ENCODE measurements at places on chromosomes 13 and 19.

DNA sequence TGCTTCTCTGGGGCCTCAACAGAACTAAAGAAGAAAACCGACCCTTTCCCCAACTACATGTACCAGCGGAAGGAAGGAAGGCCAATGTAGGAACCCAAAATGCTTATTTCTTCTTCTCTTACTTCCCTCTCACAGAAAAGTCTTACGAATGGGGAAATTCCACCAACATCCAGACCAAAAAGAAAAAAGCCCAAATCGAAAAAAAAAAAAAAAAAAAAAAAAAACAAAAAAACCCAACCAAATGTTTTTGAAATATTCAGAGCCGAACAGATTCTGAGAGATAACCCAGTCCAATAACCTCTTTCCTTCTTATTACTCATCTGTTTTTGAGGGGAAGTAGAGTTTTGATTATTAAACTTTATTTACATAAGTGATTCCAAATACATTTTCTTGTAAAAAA lies 3.9 kb downstream of the PPM1N start:
- no peaks in the 10 kb centered on the region for H3K27me3 ChIP-seq
- peaks cover 4% of the 10 kb centered on the region for H3K4me1 ChIP-seq
- H3K36me3 ChIP-seq = no peaks in the 10 kb centered on the region
- no peak overlapping the region for H3K4me3 ChIP-seq

GRCh38 chr19:288911-289310 lies 2.3 kb downstream of the PLPP2 start:
- peaks cover 23% of the 10 kb centered on the region for H3K36me3 ChIP-seq
- no peak for DNase-seq

GRCh38 chr19:55119053-55119452 lies 1.6 kb upstream of the PPP1R12C start:
- H3K27ac ChIP-seq = no peak overlapping the region
- H3K4me1 ChIP-seq = no peaks in the 10 kb centered on the region
- no peaks in the 10 kb centered on the region for H3K36me3 ChIP-seq
- H3K27me3 ChIP-seq = no peaks in the 10 kb centered on the region
- no peak for DNase-seq

DNA sequence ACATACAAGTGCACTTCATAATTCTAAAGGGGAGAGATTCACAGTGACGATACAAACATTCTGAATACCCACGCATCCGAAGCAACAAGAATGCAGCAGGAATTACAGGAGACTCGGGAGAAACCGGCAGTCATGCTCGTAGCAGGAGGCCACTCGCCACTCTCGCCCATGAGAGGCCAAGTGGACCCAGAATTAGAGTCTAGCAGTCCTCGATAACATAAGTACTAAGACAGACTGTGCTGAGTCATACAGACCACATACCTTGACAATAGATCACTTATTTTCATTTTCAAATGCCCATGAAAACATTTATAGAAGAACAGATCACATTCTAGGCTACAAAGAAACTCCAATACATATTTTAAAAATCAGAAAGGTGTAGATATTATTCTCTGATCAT lies 299.1 kb upstream of the TSHZ3 start:
- H3K27me3 ChIP-seq = no peaks in the 10 kb centered on the region
- no peaks in the 10 kb centered on the region for H3K4me1 ChIP-seq
- no peaks in the 10 kb centered on the region for H3K36me3 ChIP-seq
- no peak overlapping the region for H3K4me3 ChIP-seq

DNA sequence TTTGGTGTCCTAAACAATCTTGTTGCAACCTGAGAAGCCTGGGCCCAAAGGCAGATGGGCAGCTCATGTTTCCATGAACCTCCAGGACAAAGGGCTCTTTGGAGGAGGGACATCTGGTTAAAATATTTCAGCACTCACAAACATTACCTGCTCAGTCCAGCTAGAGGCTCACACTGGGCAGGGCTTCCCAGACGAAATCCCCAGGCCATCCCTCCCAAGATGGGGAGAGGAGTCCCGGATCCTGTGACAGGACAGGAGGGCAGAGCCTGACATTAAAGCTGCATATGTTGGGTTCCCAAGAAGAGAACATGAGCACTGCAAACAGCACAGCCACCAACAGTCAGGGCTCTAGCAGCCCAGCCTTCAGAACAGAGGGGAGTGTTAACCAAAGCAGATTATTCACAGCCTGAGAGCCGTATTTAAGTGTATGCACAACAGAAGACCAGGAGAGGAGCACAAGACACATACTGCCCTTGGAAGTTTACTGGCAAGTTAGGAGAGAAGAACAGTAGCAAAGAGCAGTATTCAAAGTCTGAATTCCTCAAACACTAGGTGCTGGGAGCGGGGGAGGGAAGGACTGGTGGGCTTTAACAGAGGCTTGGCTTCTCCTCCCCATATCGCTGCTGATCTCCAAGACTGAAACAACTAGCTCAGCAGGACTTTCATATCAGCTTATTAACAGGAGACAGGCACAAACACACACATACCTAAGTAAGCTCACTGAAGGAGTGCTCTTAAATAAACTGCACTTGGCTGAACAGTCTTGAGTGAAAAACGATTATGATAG lies 12.3 kb downstream of the ATP7B start:
- peaks cover 8% of the 10 kb centered on the region for H3K4me1 ChIP-seq
- H3K27ac ChIP-seq = no peak overlapping the region
- H3K27me3 ChIP-seq = no peaks in the 10 kb centered on the region
- no peaks in the 10 kb centered on the region for H3K36me3 ChIP-seq
- no peak overlapping the region for H3K4me3 ChIP-seq

GRCh38 chr19:40560092-40560507 lies 16.6 kb upstream of the SHKBP1 start:
- H3K27ac ChIP-seq = no peak overlapping the region
- H3K4me1 ChIP-seq = no peaks in the 10 kb centered on the region
- no peak overlapping the region for H3K4me3 ChIP-seq
- DNase-seq = no peak
- H3K27me3 ChIP-seq = no peaks in the 10 kb centered on the region
- H3K36me3 ChIP-seq = no peaks in the 10 kb centered on the region

DNA sequence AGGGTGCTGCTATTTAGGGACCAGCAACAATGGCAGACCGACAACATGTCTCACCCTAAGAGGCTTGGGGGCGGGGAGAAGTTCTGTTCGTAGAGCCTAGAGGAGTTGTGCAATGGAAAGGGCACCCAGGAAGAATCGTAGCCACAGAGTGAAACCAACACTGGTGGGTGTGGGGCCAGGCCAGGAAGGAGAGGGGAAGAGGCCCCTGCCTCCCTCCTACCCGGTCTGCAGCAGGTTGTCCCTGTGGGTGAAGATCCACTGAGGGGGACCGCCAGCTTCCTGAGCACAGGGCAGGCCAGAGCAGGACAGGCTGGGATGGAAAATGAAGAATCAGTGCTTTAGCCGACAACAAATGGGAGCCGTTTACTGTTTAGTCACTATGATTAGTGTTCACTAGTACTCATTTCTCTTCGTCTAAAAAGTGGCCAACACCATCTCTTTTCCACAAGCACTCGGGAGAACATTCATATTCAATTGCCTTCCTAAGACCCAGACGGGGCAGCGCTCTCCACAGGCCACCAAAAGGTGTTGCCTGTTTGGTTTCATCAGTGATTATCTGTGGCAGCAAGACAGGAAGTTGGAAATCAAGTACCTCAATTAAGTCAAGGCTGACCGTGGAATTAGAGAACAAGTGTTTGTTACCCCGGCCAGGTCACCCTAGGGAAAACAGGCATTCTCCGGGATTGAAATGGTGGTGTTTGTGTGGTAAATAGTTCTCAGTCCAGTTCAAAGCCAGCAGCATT lies 1.1 kb upstream of the ATP11A start:
- H3K27me3 ChIP-seq = no peaks in the 10 kb centered on the region
- H3K27ac ChIP-seq = no peak overlapping the region
- peaks cover 6% of the 10 kb centered on the region for H3K4me1 ChIP-seq
- no peaks in the 10 kb centered on the region for H3K36me3 ChIP-seq
- H3K4me3 ChIP-seq = peak overlapping the region; percentile 76
- peak; percentile 44 for DNase-seq

GRCh38 chr19:752652-753517 lies 2.0 kb downstream of the MISP start:
- no peak for DNase-seq
- no peak overlapping the region for H3K27ac ChIP-seq
- no peaks in the 10 kb centered on the region for H3K36me3 ChIP-seq
- H3K4me3 ChIP-seq = no peak overlapping the region

DNA sequence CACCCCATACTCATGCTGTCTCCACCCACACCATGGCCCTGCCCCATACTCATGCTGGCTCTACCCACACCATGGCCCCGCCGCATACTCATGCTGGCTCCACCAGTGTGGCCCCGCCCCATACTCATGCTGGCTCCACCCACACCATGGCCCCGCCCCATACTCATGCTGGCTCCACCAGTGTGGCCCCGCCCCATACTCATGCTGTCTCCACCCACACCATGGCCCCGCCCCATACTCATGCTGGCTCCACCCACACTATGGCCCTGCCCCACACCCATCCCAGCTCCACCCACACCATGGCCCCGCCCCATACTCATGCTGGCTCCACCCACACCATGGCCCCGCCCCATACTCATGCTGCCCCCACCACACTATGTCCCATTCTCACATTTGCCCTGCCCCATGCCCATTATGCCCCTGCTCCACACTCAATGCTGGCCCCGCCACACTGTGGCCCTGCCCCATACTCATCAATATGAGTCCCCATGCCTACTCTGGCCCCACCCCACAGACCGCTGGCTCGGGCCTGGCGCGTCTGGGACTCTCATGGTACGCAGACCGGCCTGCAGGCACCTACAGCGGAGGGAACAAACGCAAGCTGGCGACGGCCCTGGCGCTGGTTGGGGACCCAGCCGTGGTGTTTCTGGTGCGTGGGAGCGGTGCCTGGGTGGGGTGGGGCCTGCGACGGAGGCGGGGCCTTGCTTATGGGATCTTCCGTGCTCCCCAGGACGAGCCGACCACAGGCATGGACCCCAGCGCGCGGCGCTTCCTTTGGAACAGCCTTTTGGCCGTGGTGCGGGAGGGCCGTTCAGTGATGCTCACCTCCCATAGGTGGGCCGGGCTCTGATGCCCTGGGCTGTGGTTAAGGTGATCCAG lies 3.7 kb upstream of the ARHGAP45 start:
- H3K36me3 ChIP-seq = no peaks in the 10 kb centered on the region
- no peak for DNase-seq
- H3K4me3 ChIP-seq = peak overlapping the region; percentile 48
- no peak overlapping the region for H3K27ac ChIP-seq
- H3K27me3 ChIP-seq = no peaks in the 10 kb centered on the region

GRCh38 chr13:43776501-43777079 lies 10.2 kb downstream of the ENOX1 start:
- DNase-seq = no peak
- H3K36me3 ChIP-seq = no peaks in the 10 kb centered on the region
- no peaks in the 10 kb centered on the region for H3K4me1 ChIP-seq
- peaks cover 8% of the 10 kb centered on the region for H3K27me3 ChIP-seq
- H3K27ac ChIP-seq = no peak overlapping the region

- DNase-seq = no peak
- H3K4me3 ChIP-seq = no peak overlapping the region
- H3K4me1 ChIP-seq = no peaks in the 10 kb centered on the region
These were observed 948.3 kb downstream of the SLITRK1 start for GRCh38 chr13:82934000-82934399.

DNA sequence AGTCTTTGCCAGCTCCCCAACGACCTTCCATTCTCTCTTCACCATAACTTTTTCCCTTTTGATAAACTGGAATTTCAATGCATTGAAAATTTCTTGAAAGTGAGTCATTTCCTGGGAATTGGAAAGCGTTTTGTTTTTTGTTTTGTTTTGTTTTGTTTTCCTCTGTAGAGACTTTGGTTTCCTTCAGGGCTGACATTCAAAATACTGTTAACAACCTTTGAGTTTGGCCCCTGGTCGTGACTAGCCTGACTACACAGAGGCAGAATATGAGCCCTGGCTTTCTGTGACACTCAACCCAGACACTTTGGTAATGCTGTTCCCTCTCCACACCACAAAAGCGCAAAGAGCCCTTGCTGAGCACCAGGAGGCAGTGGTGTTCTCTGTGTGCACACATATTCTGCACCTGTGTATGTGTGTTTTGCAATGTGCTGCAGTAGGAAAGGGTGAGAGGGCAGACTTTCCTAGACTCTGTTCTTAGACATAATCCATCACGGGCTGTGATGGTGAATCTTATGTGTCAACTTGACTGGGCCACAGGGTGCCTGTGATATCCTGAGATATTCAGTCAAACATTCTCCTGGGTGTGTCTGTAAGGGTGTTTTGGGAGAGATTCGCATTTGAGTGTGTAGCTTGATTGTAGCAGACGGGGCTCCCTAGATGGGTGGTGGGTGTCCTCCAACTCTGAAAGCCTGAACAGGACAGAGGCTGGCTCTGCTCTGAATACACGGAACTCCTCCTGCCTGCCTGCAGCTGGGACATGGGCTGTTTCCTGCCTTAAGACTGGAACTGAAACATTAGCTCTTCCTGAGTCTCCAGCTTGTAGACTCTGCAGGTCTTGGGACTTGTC lies 29.5 kb upstream of the ANKRD10 start:
- H3K36me3 ChIP-seq = no peaks in the 10 kb centered on the region
- no peak overlapping the region for H3K4me3 ChIP-seq
- no peaks in the 10 kb centered on the region for H3K27me3 ChIP-seq
- no peak overlapping the region for H3K27ac ChIP-seq

- peaks cover 2% of the 10 kb centered on the region for H3K4me1 ChIP-seq
- no peak for DNase-seq
- H3K27ac ChIP-seq = no peak overlapping the region
- no peaks in the 10 kb centered on the region for H3K27me3 ChIP-seq
These were observed 8.1 kb downstream of the FAM187B start for GRCh38 chr19:35220315-35220921.

GRCh38 chr13:75480671-75481175 lies 1.2 kb downstream of the TBC1D4 start:
- H3K27me3 ChIP-seq = no peaks in the 10 kb centered on the region
- peak; percentile 72 for DNase-seq
- H3K4me1 ChIP-seq = no peaks in the 10 kb centered on the region
- peaks cover 8% of the 10 kb centered on the region for H3K36me3 ChIP-seq
- no peak overlapping the region for H3K27ac ChIP-seq

DNA sequence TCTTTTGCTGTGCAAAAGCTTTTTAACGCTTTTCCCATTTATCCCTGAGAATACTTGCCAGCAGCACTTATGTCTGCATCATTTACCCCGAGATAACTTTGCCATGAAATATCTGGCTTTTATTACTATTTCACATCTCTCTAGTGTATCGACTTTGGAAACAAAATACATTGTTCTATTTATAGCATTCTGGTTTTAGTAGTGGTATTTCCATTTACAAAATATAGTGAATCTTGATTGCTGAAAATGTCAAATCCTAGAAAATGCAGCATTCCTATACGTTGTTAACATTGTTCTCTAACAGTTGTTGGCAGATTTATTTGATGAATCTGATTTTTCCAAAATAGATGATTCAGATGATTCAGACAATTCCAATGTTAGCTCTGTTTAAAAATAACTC lies 189.3 kb upstream of the SPRY2 start:
- H3K36me3 ChIP-seq = peaks cover 7% of the 10 kb centered on the region
- no peaks in the 10 kb centered on the region for H3K4me1 ChIP-seq
- DNase-seq = no peak

- H3K27me3 ChIP-seq = no peaks in the 10 kb centered on the region
- H3K36me3 ChIP-seq = peaks cover 3% of the 10 kb centered on the region
- H3K4me3 ChIP-seq = peak within 1 kb of the TSS; percentile 54
- H3K27ac ChIP-seq = no peak within 1 kb of the TSS
- H3K4me1 ChIP-seq = peaks cover 3% of the 10 kb centered on the region
These were observed at the start of gene FLT3LG for GRCh38 chr19:49473868-49474541. FLT3LG (plus strand) TSS chr19:49474215; CDS start chr19:49474640, 425 bp downstream.

GRCh38 chr19:8481201-8481600 lies 21.2 kb downstream of the PRAM1 start:
- H3K4me1 ChIP-seq = no peaks in the 10 kb centered on the region
- H3K4me3 ChIP-seq = no peak overlapping the region
- no peak for DNase-seq
- no peak overlapping the region for H3K27ac ChIP-seq
- H3K36me3 ChIP-seq = peaks cover 85% of the 10 kb centered on the region
